Renal cortical epithelial cell (primary cell): ENCODE measurements at places on chromosomes 13 and 19.

DNA sequence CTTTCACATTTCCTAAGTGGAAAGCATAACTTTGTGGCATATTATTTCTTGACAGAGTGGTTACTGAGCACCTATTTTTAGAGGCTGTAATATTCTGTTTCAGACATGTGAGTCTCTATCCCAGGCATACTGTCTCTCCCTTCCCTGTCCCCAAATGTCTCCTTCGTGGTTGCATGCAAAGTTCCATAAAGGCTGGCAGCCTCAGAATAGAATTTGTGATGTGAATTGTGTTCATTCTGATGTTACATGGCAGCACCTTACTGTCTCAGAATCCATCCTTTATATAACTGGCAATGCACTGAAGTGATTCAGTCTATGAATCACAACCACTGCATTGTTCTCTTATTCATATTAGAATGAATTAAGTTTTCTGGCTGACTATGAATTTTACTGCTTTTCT lies 89.0 kb upstream of the SLC7A1 start:
- DNase-seq, result no peak

GRCh38 chr19:5097959-5098623 lies 129.2 kb downstream of the KDM4B start:
- no peak for DNase-seq

GRCh38 chr13:20129076-20129475 lies 31.8 kb downstream of the GJA3 start:
- DNase-seq, result no peak

DNA sequence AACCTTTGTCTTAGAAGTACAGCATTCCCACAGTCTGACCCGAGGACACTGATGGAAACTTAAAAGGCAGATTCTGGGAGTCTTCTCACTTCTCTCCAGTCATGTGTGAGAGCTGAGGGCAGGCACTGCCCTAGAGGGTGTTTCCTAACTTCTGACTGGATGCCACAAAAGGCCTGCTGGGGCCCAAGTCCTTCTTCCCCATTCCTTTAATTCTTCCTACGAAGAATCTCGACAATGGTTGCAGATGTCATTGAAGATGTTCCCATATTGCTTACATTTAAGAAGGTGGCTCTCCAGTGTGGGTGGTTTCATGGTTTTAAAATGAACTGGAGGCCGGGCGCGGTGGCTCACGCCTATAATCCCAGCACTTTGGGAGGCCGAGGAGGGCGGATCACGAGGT lies 27.4 kb upstream of the ZNF564 start:
- no peak for DNase-seq

- DNase-seq, result no peak
Measured at GRCh38 chr13:107095876-107096275, 527.9 kb upstream of the ARGLU1 start.

DNA sequence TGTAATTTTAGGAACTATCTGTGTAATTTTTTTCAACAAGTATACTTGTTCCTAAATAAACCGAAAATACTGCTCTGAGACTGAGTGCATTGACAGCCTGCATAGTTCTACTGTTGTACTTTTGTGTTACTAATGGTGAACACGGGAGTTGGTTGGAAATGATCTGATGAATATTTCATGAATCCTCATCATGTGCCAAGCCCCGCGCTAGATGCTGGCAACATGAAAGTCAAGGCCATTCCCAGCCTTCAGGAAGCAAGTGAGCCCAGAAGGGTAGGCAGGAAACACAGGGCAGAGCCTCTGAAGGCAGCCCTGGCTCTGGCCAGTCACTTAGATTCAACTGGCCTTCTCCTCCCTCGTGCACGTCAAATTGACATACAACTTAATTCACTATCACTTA lies 106.1 kb downstream of the ABCC4 start:
- DNase-seq, result peak; percentile 51

- DNase-seq, result no peak
Measured at GRCh38 chr19:49114630-49115363, 627 bp downstream of the LIN7B start.

DNA sequence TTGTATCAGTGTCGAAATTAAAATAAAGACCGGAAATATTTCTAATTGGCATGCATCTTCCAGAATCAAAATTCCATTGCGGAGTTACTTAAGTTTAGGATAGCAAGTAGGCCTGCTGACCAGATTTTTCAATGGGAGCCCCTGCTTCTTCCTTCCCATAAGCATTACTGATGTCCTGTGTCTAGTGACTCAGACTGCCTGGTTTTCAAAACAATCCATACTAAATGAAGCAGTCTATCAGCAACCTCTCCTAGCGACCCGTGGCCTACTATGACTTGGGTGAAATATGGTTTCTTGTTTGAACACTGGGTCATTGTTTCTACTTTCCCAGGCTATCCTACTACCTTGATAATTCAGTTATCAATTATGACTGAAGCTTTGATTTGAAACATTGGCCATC lies 571.6 kb downstream of the TBC1D4 start:
- DNase-seq, result no peak
